ENCODE measurements at places on chromosomes 6 and 20.
A peak's percentile ranks its signal among the peaks of the same experiment; 100 is the strongest.

DNA sequence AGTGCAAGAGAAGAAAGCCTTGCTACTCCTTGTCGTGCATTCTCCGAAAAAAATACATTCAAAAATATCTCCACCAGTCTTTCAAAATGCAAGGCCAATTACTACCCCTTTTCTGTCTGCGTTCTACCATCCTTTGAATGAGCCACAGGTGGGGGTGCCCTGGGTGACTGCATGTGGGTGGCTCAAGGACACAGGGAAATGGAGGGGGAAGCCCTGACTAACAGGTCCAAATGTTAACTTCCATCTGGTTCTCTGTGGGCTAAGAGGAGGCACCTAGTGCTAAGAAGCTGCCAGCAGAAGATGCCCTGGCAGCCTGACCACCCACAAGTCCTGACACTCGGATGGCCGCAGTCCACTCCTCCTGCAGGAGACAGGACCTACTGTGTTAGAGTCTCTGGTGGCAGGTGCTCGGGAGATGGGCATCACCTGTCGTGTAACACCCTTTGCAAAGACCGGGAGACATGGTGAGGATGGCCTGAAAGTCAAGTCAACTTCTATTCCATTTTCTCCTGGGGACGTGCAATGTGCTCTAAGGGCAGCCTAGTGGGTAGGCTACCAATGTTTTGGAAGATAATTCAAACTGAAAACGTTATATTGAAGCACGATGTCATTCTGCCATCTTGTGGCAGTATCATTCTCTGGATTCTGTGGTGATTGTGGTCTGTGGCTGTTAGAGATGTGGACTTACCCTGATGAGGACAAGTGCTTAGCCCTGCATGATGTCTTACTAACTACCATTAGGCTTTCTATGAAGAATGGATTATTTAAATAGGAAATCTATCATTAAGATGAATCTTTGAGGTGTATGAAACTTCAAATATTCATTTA is 27.4 kb upstream of the IGF2R start:
- no peak for DNase-seq

GRCh38 chr6:45822246-45822812 is 193.3 kb downstream of the CLIC5 start:
- no peak for DNase-seq

- DNase-seq: no peak
These were observed 233.7 kb upstream of the SPTLC3 start for GRCh38 chr20:12775041-12775440.

DNA sequence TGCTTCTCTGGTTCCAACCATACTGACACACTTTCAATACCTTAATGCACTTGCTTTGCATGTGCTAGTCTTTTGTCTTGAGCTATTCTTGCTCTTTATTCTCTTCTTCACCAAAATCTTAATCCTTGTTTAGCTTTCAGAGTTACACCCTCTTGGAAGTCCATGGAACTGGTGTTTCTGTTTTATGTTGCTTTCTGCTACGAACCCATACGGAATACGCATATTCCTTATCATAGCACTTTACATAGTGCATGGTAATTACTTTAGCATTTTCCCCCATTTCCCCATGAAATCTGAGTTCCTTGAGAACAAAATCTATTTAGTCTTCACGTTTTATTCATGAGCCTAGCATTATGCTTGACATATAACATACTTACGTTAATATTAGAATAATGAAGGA is 270.9 kb downstream of the NKAIN2 start:
- no peak for DNase-seq

- no peak for DNase-seq
These were observed 622 bp downstream of the GPANK1 start for GRCh38 chr6:31663961-31664789.

DNA sequence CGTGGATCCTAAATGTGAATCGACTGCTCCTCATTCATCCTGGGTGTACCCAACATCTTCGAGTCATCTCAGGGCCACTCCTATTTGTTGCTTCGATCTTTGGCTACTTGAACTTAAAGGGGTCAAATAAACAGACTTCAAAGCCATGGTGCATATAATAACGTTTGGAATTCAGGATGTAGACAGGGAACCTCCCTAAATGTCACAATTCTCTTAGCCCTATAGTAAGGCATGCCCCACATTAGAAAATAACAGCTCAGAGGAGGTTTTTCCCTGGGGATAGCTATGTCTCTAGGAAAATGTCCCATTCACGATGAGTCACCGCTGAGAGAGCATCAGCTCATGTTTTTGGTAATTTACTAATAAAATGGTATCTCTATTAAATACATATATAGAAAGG is 54.8 kb upstream of the BMP6 start:
- DNase-seq: no peak

DNA sequence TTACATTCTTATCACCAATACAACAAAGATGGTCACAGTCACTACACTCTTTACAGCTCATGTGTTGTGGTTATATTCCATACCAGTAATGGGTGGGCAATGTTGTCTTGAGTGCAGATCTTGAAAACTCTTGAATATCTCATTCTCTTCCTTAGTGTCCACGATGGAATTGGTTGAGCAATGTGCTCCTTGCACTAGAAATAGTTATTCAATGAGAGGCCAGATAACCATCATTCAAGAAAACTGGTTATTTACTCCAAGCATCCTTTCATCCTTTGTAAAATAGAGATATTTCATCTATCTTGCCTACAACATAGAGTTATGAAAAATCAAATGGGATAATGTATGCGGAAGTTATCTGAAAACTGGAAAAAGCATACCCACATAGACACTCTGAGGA is 215.9 kb downstream of the ARHGAP18 start:
- DNase-seq: no peak

- DNase-seq: no peak
These were observed 165.9 kb downstream of the JARID2 start for GRCh38 chr6:15411766-15412165.

GRCh38 chr6:13866301-13866700 is 51.9 kb upstream of the MCUR1 start:
- DNase-seq: no peak

DNA sequence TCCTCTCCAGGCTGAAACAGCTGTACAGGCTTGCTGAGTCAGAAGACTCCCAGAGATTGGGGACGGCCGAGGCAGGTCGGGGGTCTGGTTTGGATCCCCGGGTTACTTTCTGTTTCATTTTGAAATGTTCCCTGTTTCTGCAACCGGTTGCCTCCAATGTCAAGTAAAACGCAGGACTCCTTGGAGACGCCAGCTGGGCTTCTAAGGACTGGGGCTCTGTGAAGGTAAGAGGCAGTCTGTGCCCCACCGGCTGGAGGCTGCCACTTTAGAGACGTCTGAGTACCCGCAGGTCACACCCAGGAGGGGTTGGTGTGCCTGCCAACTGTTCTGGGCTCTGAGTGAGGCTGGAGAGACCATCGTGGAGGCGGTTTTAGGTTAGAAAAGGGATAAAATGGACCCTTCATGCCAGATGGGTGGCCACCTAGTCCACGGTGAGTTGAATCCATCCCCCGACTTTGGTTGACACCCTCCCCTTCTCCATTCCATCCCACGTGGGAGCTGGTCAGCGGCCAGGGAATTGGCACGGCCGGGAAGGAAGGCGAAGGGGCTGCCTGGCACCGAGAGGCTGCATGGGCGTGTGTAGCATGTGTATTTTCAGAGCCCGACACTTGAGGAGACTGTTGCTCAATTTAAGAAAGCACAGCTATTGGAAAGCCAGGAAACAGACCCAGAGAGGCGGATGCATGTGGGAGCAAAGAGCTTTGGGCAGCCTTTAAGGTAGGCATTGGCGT is 240.9 kb downstream of the PHACTR1 start:
- DNase-seq: no peak

- DNase-seq: no peak
These were observed 2.7 kb upstream of the MEI4 start for GRCh38 chr6:77650098-77650663.

GRCh38 chr20:38275815-38276550 is 15.4 kb upstream of the KIAA1755 start:
- no peak for DNase-seq

- no peak for DNase-seq
These were observed 39.3 kb downstream of the BEND3 start for GRCh38 chr6:107075951-107076381.

GRCh38 chr20:20520776-20521175 is 152.9 kb downstream of the INSM1 start:
- DNase-seq: no peak

DNA sequence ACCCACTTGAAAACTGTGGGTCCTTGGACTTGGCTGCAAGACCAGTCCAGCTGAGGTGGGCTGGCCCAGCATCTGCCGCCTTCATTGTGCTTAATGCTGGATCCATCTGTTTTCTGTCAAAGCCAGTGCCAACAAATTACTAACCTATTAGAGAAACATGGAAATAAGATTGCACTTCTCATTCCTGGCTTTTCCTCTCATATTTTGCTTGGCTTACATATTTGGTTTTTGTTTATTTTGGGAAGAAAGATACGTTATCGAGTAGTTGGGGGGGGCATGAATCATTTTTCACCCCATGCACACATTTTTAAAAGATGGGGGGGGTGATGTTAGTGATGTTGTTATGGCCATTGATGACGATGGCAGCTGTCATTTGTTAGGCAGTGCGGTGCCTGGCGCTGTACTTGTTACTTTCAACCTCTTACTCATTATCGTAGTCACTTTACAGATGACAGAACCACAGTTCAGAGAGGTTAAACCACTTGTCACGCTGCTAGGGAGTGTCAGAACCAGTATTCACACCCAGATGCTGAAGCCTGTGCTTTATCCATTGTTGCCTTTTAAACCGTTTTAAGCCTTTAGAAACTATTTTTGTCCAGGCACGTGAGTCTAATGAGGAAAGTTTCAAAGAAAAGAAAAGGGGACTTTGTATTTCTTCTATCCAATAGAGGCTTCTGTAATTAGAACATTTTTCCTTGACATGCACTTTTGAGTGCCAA is 180.0 kb downstream of the TMEM242 start:
- DNase-seq: no peak

DNA sequence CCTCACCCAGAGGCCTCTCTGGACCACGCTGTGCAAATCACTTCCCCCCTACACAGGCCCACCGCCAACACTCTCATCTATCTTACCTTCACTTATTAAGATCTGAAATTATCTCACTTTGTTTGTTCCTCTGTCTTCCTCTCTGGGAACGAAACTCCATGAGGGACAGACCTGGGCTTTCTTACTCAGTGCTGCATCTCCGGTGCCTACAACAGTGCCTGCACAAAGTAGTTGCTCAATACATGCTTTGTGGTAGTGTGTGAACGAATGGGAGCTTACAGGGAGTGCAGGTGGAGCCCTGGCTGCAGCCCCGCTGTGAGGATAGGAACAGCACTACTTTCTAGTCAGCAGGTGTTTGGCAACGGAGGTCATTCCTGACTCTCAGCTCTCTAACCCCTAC is 5.3 kb downstream of the CASS4 start:
- DNase-seq: no peak

- DNase-seq: no peak
These were observed 33.1 kb upstream of the TMEM30A start for GRCh38 chr6:75317503-75318206.

- no peak for DNase-seq
These were observed 66.2 kb downstream of the MYH7B start for GRCh38 chr20:35021831-35022230.

- peak; percentile 27 for DNase-seq
These were observed 98.0 kb upstream of the SLC24A3 start for GRCh38 chr20:19114410-19114809.

DNA sequence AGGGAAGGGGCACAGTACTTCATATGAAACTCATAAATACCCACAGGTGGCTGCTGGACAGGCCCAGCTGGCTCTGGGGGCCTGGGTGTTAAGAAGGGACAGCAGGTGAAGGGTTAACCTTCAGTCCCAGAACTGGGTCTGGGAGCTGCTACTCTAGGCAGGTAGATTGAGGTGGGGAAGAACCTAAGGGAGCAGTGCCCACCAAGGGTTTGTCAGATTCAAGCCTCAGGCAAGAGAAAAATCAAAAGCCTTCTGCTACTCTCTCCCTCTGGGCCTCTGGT is 5.6 kb downstream of the RPL10A start:
- no peak for DNase-seq
